ENCODE measurements at places on chromosomes 11 and 22. TPM values are rescaled to one million over a fixed set of nuclear protein-coding genes. Genes with fewer than 3 reads are reported as not detected.

MRPL40 gene
- 39.6 TPM for total RNA-seq

OR51B2 gene
- total RNA-seq, result not detected

OR51I1 gene
- total RNA-seq, result not detected

- no peak for DNase-seq
Observed at GRCh38 chr11:133937015-133937414, 19.8 kb downstream of the IGSF9B start.

- no peak for DNase-seq
Observed at GRCh38 chr11:76892306-76892705, 31.6 kb downstream of the ACER3 start.

GRCh38 chr22:24214467-24215285 lies 30.2 kb downstream of the GGT5 start:
- no peak for DNase-seq

DNA sequence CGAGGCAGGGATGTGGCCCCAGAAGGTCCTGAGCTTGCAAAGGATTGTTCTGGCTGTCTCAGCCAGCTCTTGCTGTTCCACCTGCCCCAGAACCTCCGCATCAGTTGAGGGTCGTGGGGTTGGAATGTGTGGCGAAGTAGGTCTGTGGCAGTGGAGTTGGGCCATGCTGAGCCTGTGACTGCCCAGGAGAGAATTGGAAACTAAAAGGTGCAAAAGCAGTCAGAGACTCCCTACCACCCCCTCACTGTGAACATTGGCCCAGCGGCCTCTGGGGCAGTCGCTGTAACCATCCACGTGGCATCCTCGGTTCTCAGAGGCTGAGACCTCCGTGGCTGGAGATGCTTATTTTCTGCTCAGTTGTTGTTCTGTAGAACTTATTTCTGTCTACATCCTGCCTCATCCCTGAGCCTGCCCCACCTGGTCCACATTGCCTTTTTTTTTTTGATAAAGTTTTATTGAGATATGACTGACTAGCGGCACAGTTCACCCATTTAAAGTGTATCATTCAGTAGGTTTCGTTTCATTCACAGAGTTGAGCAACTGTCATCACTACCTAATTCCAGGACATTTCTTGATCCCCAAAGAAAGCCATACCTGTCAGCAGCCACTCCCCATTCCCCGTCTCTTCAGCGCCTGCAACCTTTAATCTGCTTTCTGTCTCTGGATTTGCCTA lies 22.3 kb upstream of the DGCR8 start:
- no peak for DNase-seq

- DNase-seq, result no peak
Observed at GRCh38 chr11:12598330-12599256, 75.6 kb upstream of the TEAD1 start.

GGTLC3 gene
- total RNA-seq, result not detected

DDI1 gene
- not detected for total RNA-seq

DNA sequence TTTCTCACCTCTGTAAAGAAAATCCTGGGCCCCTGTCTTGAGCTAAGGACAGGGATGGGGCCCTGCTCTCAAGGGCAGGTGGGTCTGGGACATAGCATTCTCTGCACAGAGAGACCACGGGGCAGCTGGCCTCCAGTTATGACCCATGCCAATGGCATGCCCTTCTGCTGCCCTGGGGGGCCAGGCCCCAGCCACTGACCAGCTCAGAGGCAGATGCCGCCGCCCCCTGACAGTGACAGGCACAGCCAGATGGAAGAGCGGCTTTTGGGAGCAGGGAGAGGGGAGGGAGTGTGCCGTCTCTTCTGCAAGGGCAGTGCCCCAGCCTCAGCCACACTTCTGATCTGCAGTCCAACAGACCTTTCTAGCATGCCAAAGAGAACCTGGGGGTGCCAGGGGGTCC lies 114.8 kb upstream of the NAV2 start:
- peak; percentile 17 for DNase-seq

DNA sequence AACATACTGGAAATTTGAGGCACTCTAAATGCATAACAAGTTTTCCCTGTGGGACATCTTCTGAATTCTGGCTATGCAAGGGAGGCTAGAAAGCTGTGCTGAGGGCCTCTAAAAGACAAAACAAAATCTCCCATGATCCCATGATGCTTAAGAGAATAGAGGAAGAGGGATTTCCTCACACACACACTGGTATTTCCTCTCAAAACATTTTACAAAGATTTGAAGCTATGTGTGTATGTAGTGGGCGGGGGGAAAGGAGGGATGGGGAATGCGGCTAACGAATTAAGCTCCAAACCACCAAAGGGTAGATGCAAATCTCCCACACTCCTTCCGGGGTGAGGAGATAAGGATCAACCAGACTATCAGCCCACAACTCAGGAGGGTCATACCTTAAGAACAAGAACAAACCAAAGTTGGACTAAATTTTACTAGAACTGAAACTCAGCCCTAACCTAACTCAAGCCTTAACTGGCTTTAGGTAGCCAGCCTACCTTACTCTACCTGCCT lies 6.0 kb downstream of the OR2AT4 start:
- DNase-seq, result no peak

PGGHG gene
- total RNA-seq, result 15.8 TPM

GRCh38 chr11:57251037-57251436 lies 14.0 kb upstream of the APLNR start:
- DNase-seq, result no peak
